ENCODE measurements at places on chromosomes 4 and X. TPM values are rescaled to one million over a fixed set of nuclear protein-coding genes. Genes with fewer than 3 reads are reported as not detected.

The USP17L11 gene
- total RNA-seq = not detected

GRCh38 chrX:40617566-40617965 is 5.7 kb upstream of the MPC1L start:
- H3K36me3 ChIP-seq = no peaks in the 10 kb centered on the region
- no peak for DNase-seq
- H3K27me3 ChIP-seq = no peaks in the 10 kb centered on the region
- H3K4me1 ChIP-seq = no peaks in the 10 kb centered on the region
- H3K4me3 ChIP-seq = no peak overlapping the region

- peak overlapping the region; percentile 87 for H3K4me3 ChIP-seq
- peaks cover 75% of the 10 kb centered on the region for H3K4me1 ChIP-seq
- peaks cover 2% of the 10 kb centered on the region for H3K36me3 ChIP-seq
- H3K27ac ChIP-seq = peak overlapping the region; percentile 96
Measured at GRCh38 chr4:140096483-140096861, 57.5 kb downstream of the MAML3 start.

DNA sequence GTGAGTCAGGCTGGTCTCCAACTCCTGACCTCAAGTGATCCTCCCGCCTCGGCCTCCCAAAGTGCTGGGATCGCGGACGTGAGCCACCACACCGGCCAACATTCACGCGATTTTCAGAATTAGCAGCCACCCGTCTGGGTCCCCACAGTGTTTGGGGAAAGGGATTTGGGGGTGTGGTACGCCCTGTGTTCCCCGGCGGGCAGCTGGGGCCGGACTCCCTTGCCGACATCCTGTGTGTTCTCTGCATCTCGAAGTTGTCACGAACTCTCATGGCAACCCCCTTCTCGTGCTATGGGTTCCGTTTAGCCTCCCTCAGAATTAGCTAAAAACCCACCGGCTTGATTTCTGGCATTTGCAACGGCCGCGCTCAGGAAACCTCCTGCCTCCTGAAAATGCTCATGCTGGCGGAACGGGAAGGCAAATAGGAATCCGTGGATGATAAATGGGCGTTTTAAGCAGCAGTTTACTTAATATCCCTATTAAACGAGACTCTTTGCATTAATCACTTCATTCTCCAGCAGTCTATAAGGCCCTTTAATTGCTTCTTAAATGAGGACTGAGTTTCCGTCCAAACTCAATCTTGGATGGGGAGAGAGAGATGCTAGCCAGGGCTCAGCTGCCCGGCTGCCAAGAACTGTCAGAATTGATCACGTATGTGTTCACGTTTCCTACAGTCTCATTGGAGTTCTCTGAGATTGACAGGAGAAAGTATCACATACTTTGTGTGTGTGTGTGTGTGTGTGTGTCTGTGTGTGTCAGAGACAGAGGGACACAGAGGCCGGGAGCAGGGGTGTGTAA is 78.9 kb upstream of the PPP2R3B start:
- no peak for DNase-seq
- H3K36me3 ChIP-seq = no peaks in the 10 kb centered on the region
- no peak overlapping the region for H3K27ac ChIP-seq
- H3K4me1 ChIP-seq = no peaks in the 10 kb centered on the region

GRCh38 chr4:5045097-5045496 is 6.2 kb upstream of the STK32B start:
- no peaks in the 10 kb centered on the region for H3K4me1 ChIP-seq
- H3K36me3 ChIP-seq = no peaks in the 10 kb centered on the region
- H3K4me3 ChIP-seq = no peak overlapping the region
- peaks cover 36% of the 10 kb centered on the region for H3K27me3 ChIP-seq
- DNase-seq = no peak

The TCEAL6 gene
- not detected for total RNA-seq

GRCh38 chr4:170305627-170306026 is 215.9 kb upstream of the AADAT start:
- H3K36me3 ChIP-seq = no peaks in the 10 kb centered on the region
- H3K27ac ChIP-seq = no peak overlapping the region
- no peak for DNase-seq
- H3K4me3 ChIP-seq = no peak overlapping the region

GRCh38 chrX:72003811-72004750 is 93.4 kb downstream of the NHSL2 start:
- H3K36me3 ChIP-seq = no peaks in the 10 kb centered on the region
- DNase-seq = no peak
- no peaks in the 10 kb centered on the region for H3K4me1 ChIP-seq
- peaks cover 9% of the 10 kb centered on the region for H3K27me3 ChIP-seq
- no peak overlapping the region for H3K4me3 ChIP-seq

The PLAC1 gene
- total RNA-seq = not detected

The TRIM60 gene
- total RNA-seq = not detected
